ENCODE measurements at places on chromosomes 4 and X.

GRCh38 chr4:86117705-86118302 is 242.0 kb downstream of the MAPK10 start:
- DNase-seq = no peak

- DNase-seq = no peak
Observed at GRCh38 chrX:551306-551705, 79.3 kb upstream of the SHOX start.

DNA sequence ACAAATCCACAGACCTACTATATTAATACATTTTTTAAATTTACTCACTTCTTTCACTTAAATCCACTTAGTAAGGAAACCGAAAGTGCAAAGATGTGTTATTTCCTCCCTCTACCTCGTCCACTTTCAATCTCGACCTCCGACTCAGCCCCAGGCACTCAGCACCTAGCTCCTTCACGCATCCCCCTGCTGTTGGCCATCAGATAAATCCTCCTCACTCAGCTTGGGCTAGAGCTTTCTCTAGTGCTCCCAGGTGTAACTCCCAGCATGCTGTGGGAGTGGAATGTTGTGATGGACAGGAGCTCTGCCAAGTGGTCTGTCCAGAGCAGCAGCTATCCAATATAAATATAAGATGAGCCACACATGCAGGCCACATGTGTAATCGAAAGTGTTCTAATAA is 26.7 kb upstream of the TEC start:
- peak; percentile 40 for DNase-seq

GRCh38 chr4:82797405-82798111 is 1.0 kb downstream of the SCD5 start:
- DNase-seq = peak; percentile 32

- DNase-seq = no peak
Observed at GRCh38 chrX:129716507-129716906, 22.3 kb upstream of the XPNPEP2 start.

- DNase-seq = no peak
Observed at GRCh38 chr4:52201715-52202114, 150.6 kb downstream of the SPATA18 start.

- DNase-seq = peak; percentile 71
Observed at GRCh38 chr4:3013839-3014350, 50.5 kb downstream of the GRK4 start.

DNA sequence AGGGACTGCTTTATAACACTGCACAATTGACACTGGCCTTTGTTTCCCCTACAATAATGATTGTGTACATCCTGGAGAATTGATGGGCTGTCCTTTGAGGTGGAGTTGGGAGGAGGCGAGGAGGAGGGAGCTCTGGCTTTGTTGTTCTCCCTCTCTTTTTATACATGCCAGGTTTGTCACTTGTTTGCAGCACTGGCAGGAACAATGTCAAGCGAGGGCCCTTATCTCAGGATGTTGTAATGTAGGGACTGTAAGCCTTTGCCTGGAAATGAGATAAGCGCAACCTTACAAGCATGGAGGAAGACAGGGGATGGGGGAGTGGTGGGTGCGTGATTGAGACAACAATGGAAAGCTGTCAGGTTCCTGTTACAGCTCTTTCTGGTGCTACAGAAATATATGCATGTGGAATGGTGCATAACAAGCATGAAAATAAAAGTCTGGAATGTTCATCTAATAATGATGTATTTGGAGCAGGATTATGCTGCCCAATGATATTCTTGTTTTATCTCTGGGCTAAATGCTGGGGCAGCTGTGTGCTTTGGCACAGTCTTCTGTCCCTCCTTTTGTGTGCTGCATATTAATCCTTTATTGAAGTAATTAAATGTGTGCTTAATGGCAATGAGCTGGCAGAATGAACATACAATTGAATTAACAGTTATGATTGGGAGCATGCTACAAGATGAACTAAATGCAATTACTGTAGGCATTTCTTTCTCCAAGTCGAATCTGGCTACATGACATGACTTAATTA is 294.4 kb downstream of the GPAT3 start:
- no peak for DNase-seq

GRCh38 chr4:15238720-15239119 is 189.1 kb upstream of the C1QTNF7 start:
- peak; percentile 67 for DNase-seq

DNA sequence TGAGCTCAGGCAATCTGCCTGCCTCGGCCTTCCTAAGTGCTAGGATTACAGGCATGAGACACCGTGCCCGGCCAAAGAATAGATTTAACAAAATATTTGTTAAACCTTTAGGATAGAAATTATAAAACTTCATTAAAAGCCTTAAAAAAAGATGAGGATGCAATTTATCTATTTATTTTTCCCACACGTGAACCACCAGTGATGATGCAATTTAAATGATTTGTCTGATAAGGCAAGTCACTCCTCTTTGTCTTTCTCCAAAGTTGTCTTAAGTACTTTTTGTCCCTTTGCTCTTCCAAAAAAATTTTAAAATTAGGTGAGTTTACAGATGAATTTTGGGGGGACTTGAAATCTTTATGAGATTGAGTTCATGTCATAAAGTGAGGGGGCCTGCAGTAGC is 58.2 kb downstream of the SLC34A2 start:
- DNase-seq = no peak

DNA sequence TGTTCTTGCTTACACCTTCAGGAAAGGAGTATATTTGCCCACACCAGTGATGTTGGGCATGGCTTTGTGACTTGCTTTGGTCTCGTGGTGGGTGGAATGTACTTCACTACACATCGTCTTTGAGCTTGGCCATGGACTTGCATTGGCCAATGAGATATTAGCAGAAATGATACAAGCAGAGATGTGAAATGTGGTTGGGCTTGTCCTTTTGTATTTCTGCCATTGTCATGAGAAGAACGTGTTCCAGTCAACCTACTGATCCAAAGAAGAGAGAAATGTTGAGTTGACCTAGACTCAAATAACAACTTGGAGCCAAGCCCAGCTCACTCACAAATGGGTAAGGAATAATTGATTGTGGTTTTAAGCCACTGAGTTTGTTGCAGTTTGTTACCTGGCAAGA is 138.4 kb upstream of the ARX start:
- no peak for DNase-seq

GRCh38 chr4:7124689-7125442 is 57.0 kb upstream of the GRPEL1 start:
- DNase-seq = no peak

DNA sequence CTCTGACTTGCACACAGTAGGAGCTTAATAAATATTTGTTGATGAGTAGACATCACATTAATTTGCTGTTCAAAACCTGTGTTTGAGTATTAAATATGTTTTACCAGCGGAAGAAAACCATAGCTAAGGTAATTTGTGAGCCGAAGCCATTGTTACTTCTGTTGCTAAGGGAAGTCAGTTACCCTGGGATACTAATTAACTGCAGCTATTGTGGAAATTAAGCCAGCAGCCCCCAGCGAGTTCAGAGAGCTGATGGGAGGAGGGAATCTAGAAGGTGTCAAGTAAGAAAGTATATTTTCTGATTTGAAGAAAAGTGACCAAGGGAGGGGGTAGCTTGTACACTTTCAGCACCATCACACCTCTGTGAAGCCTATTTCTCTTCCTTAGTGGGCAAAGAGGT is 76.7 kb upstream of the IGSF1 start:
- DNase-seq = no peak

DNA sequence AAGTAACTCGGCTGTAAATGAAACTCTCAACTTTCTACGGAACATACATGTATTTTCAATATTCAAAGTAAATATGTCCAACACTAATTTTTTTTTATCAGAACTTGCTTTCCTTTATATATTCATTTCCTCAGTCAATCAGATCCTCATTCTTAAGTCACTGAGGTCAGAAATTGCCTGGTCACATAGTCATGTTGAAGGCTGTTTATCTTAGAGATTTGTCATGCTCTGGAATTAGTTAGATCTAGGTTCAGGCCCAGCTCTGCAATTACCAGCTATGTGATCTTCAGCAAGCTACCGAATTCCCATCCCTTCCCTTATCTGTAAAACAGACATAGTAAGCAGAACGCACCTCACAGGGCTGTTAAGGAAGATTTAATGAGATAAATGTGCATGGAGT is 228.8 kb downstream of the SPCS3 start:
- DNase-seq = no peak

DNA sequence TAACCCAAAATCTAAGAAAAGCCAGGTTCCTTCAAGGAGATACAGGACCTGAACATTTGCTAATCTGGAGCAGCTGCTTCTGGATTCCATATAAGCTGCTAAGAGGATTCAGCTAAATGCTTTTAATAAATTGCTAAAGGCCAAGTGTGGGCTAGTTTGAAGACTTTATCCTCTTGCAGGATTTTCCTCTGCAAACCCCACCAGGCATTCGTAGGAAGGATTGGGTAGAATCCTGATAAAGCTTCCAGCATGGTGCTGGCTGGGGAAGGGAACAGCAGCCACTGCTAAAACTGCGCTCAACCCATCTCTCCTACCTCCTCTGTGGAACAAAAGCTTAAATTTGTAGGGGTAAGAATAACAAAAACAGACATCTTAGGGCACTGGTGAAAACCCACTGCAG is 61.3 kb upstream of the TAB3 start:
- no peak for DNase-seq

DNA sequence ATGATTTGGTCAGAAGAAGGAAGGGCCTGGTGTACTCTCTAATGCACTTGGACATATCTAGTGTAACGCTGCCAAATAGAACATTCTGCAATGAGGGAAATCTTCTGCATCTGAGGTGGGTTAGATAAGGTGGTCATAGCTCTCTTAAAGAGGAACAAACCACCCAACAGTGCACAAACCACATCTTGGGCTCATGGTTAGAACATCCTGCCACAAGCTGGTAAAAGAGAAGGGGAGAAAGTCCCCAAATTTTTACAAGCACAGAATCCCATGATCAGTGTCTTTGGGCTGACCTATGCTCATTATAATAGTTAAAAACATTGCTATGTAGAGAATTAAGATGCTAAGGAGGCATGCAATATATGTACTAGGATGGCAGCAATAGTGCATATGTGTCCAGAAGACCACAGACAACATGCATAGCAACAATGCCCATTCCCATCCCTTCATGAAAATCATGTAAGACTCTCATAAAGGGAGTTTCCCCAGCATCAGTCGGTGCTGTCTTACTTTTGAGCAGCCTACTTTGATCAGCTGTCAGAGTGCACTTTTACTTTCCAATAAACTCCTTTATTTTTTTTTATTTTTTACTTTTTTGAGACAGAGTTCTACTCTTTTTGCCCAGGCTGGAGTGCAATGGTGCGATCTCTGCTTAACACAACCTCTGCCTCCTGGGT is 99.7 kb upstream of the SLC7A11 start:
- DNase-seq = no peak

GRCh38 chrX:43741843-43742573 is 85.9 kb downstream of the MAOA start:
- DNase-seq = no peak

GRCh38 chr4:174834477-174834876 is 5.4 kb upstream of the GLRA3 start:
- DNase-seq = no peak

GRCh38 chr4:141079393-141079930 is 53.8 kb downstream of the RNF150 start:
- no peak for DNase-seq

GRCh38 chr4:120082251-120082650 is 15.6 kb upstream of the MAD2L1 start:
- no peak for DNase-seq

GRCh38 chr4:167025670-167026069 is 208.6 kb downstream of the SPOCK3 start:
- DNase-seq = no peak

GRCh38 chrX:48540028-48540375 is 488 bp downstream of the TBC1D25 start:
- peak; percentile 61 for DNase-seq

GRCh38 chr4:45155081-45155777 is 428.9 kb upstream of the GNPDA2 start:
- DNase-seq = no peak

GRCh38 chrX:15441464-15441863 is 51.7 kb downstream of the PIR start:
- no peak for DNase-seq

GRCh38 chr4:110042545-110043517 is 130.1 kb downstream of the EGF start:
- DNase-seq = no peak
